ENCODE measurements at places on chromosomes 7 and 10.
A peak's percentile ranks its signal among the peaks of the same experiment; 100 is the strongest.

DNA sequence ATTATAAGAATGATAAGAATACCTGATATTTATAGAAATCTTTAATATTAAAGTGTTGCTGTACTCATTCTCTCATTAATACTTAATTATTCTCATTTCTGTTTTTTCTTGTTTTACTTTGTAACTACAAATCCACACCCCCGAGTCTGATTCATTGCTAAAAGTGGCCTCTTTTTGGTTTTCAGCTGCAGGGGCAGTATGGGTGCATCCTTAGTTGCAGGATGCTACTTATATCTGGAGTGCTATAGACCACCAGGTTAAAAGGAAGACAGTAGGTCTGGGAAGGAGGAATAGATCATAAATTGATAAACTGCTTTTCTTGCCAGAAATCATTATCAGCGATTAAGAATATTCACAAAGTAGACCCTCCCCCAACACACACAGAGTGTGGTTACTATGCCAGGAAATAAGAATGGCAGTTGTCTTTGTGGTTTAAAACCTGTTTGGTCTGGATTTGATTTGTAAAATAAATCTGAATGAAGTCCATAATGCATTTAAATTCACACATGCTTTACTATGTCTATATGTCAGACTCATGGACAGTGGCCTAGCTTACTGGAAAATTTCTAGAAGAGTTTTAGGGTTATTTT lies 96.5 kb downstream of the NRF1 start:
- H3K27ac ChIP-seq = no peak overlapping the region
- no peaks in the 10 kb centered on the region for H3K36me3 ChIP-seq
- DNase-seq = no peak
- peaks cover 10% of the 10 kb centered on the region for H3K4me1 ChIP-seq

DNA sequence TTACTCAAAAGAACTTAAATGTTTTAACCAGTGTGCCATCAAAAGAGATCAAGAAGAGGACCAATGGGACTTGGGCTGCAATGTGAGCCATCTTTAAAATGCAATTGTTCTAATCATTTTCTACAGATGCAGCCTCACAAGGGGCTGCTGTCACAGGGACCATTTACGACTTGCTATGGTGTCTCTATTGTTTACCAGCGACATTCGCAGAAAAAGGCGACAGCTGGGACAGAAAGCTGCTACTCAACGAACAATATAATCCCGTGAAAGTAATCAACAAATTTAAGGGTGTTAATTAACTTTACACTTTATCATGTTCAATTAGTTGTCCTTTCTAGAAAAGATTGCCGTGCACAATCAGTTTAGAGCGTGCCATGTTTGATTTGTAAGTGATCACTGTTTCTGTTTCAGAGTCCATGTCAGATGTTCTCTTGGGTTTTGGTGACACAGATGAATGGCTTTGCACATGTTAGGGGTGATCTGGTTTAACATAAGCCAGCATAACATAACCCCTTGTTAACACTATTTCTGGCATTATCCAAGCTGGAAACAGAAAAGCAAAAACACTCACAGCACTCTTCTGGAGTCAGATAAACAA lies 110.8 kb downstream of the HIBADH start:
- peak; percentile 19 for DNase-seq
- peaks cover 5% of the 10 kb centered on the region for H3K36me3 ChIP-seq
- H3K4me3 ChIP-seq = peak overlapping the region; percentile 55
- H3K27ac ChIP-seq = peak overlapping the region; percentile 94
- H3K4me1 ChIP-seq = peaks cover 50% of the 10 kb centered on the region
- H3K27me3 ChIP-seq = peaks cover 8% of the 10 kb centered on the region

DNA sequence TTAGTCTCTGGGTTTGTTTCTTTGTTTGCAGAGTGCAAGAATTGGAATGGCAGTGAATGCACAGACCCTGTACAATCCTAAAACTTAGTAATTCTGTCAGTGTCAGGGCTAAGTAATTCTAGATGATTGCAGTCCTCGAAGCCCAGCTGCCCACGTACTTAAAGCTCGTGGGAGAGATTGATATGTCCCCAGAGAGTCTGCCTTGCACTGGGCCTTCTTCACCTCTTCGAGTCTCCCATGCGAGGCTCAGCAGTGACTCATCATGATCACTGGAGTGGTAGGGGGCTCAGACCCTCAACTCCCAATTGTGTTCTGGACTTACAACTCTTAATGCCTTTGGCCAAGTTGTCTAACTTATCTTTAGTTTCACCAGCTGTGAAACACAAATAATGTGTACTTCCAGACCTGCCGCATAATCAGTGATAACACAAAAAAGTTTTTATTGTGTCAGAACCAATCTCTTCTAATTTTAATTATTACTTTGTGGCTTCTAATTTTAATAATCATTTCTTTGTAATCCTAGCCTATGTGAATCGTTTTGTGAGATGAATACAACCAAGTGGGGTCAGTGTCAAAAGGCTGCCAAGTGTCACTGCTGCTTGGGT lies 345.6 kb upstream of the LRGUK start:
- H3K4me1 ChIP-seq = peaks cover 8% of the 10 kb centered on the region
- peaks cover 2% of the 10 kb centered on the region for H3K27me3 ChIP-seq
- H3K27ac ChIP-seq = no peak overlapping the region
- no peaks in the 10 kb centered on the region for H3K36me3 ChIP-seq

DNA sequence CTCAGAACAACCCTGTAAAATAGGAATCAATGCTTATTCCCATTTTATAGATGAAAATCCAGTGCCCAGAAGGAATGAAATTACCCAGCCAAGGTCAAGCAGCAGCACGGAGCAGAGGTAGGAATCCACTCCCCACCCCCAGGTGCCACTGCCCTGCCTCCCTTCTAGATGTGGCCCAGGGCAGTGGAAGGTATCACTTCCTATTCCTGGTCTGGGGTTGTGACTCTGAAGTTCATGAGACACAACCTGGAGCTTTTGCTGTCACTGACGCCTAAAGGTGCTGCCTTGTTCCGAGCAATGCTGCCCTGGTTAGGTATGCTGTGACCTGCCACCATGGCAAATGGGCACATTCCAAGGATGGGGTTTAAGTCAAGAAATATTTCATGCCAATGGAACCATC lies 53.6 kb downstream of the PIK3AP1 start:
- peaks cover 1% of the 10 kb centered on the region for H3K27me3 ChIP-seq
- no peaks in the 10 kb centered on the region for H3K36me3 ChIP-seq
- no peak overlapping the region for H3K27ac ChIP-seq
- DNase-seq = no peak
- no peaks in the 10 kb centered on the region for H3K4me1 ChIP-seq

DNA sequence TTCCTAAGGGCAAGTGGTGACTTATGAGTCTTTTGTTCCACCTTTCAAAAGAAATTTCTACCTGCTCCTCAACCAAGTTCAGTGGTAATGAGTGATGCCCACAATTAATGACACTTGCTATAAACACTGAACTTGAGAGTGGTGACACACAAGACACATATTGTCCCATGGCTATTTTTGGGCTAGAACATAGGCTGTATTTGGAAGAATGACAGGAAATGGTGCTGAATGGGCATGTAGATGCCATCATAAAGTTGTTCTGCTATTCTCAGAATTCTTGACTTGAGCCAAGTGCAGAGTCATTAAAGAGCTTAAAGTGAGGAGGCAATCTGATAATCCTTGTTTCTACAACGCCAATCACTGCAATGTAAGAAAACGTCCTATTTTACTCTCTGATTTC lies 313.3 kb downstream of the AGMO start:
- no peak overlapping the region for H3K27ac ChIP-seq
- no peak for DNase-seq
- H3K4me1 ChIP-seq = no peaks in the 10 kb centered on the region
- H3K27me3 ChIP-seq = no peaks in the 10 kb centered on the region
- no peaks in the 10 kb centered on the region for H3K36me3 ChIP-seq

DNA sequence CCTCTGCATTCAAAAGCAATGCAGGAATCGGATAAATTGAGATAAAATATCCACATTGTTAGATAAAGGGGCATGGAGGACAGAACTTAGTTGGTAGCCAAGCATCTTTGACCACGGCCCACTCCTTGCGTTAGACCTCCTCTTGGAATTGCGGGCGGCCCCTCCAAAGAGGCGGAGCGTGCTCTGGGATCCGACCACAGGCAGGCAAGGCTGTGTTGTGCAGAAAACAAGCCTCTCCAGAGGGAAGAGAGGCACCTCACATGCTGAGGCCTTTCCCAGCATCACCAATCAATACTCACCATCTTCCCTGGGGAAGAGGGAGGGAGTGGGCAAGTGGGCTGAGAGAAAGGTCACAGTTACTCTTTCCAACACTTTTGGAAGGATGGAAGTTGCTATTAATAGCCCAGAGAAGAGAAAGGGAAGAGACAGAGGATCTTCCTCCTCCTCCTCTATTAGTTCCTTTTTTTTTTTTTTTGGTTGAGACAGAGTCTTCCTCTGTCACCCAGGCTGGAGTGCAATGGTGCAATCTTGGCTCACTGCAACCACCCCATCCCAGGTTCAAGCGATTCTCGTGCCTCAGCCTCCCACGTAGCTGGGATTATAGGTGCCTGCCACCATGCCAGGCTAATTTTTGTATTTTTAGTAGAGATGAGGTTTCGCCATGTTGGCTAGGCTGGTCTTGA lies 49.7 kb upstream of the NRF1 start:
- H3K27me3 ChIP-seq = peaks cover 3% of the 10 kb centered on the region
- no peak overlapping the region for H3K4me3 ChIP-seq
- DNase-seq = peak; percentile 41
- no peak overlapping the region for H3K27ac ChIP-seq
- peaks cover 5% of the 10 kb centered on the region for H3K4me1 ChIP-seq

Measured in glutamatergic neuron (in vitro differentiated cells).